ENCODE measurements at places on chromosomes 13 and 19.

DNA sequence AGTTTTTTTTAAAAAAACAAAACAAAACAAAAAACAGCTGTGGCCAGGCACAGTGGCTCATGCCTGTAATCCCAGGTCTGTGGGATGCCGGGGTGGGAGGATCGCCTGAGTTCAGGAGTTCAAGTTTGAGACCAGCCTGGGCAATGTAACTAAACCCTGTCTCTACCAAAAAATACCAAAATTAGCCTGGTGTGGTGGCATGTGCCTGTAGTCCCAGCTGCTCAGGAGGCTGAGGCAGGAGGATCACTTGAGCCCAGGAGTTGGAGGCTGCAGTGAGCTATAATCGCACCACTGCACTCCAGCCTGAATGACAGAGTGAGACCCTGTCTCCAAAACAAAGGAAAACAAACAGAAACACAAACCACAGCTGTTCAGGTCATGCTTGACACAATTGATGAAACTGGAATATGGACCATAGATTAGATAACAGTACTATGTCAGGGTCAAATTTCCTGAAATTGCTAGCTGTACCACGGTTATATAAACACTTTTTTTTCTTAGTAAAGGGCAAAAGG, 6.9 kb upstream of the ANGPTL4 start:
- ATAC-seq = no peak

- ATAC-seq = peak; percentile 49
Observed at GRCh38 chr13:83879431-83880171, 2.7 kb downstream of the SLITRK1 start.

DNA sequence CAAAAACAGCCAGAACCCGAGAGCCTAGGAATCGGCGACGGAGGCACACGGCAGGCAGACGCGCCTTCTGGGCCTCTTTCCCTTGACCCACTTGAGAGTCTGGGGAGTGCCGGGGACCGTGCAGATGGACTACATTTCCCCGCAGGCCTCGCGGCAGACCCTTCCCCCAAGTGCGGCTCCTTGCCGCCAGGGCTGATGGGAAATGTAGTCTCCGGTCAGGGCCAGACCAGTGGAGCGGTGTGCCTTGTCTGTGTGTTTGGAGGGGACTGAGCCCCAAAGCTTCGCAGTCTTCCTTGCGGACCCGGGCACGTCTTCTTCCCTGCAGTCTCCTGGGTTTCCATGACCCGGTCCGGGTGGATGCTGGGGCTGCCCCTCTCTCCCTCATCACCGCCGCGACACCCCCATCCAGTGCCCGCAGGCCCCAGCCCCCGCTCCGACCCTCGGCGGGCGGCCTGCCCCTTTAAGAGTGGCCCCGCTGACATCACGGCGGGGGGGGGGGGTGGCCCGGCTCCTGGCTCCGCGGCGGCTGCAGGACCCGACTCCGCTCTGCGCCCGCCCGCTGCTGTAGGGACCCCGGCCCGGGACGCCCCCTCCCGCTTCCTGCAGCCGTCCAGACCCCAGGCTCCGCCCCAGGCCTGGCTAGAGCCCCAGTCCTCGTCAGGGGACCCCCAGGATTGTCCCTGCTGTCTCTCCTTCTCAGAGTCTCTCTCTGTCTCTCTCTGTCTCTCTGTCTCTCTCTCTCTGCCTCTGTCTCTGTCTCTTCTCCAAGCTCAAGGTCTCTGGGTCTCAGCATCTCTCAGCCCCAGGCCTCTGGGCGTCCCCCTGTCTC, 758 bp upstream of the CACNG7 start:
- ATAC-seq = peak; percentile 86

DNA sequence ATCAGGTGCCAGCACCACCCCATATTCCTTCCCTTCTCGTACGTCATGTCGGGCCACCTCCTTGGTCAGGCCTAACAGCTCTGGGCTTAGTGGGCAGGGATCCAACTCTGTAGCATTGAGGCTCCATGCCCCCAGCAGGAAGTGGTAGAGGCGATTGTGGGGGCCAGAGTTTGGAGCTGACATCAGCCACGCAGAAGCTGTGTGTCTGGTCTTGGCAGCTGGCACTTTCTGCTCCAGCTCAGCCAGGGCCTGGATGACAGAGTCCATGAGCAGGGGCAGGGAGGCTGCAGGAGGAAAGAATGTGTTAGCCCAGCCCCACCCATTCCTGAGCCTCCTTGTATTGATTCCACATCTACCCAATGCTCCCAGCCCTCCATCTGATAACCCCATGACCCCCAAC, 3.0 kb downstream of the PGLYRP2 start:
- no peak for ATAC-seq

- no peak for ATAC-seq
Observed at GRCh38 chr13:108426893-108427292, 157.4 kb downstream of the TNFSF13B start.

DNA sequence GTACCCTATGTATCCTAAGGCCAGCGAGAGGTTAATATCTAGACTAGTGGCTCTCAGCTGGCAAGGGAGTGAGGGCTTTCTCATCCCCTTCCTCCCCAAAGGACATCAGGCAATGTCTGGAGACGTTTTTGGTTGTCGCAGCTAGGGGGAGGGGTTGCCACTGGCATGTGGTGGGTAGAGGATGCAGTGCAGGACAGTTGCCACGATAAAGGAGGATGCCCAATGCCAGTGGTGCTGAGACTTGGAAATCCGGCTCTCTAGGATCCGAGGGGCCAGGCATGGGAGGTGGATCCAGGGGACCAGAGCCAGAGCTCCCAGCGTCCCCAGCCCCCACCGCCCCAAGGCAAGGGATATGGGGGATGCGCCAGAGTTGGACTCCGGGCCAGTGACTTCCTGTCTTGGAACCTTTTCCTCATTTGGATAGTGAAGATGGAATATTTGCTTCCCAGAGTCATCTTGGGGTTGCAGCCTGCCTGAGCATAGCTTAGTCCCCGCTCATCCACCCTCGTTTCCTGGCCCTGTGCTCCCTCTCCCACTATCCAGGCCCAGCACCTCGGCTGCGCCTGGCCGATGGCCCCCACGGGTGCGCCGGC, 4.9 kb downstream of the SSC5D start:
- no peak for ATAC-seq

DNA sequence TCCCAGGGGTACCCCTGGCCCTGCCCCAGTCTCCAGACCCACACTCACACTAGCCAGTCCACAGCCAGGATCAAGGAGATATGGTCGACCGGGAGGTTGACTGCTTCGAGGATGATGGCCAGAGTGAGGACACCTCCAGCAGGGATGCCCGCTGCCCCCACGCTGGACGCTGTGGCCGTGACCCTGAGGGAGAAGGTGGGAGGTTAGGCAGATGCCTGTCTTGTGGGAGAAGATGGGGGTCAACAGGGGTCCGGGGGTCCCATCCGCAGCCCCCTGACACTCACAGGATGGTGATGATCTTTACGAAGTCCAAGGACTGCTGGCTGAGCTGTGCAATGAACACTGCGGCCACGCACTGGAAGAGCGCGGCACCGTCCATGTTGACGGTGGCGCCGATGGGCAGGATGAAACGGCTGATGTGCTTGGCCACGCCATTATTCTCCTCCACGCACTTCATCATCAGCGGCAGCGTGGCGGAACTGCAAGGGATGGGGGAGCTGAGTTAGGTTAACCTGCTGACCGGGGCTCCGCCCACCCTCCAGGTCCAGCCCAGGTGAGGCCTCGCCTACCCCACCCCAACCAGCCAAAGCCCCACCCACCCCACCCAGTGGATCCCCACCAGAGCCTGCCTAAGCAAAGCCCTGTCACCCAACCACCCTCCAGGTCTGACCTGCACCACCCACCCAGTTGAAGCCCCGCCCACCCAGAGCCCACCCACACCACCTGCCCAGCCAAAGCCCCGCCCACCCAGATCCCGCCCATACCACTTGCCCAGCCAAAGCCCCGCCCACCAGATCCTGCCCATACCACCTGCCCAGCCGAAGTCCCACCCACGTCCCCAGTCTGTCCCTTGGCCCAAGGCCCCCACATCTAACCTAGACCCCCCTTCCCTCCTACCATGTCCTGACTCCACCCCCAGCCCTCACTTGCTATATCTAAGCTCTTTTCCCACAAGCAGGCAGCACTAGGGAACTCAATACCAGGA, 11.2 kb downstream of the SLC1A5 start:
- no peak for ATAC-seq

GRCh38 chr19:48687776-48688175, 8.0 kb upstream of the FUT2 start:
- ATAC-seq = no peak

GRCh38 chr13:68050761-68051160, 820.6 kb upstream of the PCDH9 start:
- ATAC-seq = no peak

DNA sequence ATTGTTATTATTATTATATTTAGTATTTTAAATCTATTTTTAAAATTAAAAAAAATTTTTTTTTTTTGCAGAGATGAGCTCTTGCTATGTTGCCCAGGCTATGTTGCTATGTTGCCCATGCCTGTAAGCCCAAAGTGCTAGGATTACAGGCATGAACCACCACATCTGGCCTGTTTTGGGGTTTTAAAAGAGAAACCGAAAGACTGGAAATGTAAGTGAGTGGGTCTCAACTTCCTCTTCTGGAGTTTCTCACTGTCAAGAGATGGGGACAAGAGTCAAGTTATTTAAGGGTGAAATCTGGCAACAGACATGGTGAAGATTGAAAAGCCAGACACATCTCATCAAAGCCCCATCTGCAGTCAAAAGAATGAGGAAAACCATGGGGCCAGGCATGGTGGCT, 4.2 kb upstream of the OR7G3 start:
- ATAC-seq = no peak

DNA sequence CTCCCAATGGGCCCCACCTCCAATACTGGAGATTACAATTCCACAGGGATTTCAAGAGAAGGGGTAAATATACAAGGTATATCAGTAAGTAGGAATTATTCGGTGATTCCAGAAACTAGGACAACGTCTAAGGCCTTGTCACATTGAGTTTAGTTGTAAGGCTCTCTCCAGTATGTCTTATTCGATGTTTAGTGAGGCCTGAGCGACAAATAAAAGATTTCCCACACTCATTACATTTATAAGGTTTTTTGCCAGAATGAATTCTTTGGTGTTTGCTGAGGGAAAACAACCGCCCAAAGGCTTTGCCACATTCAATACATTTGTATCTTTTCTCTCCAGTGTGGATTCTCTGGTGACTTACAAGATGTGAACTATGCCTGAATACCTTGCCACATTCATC, 19.1 kb upstream of the ZNF841 start:
- no peak for ATAC-seq

DNA sequence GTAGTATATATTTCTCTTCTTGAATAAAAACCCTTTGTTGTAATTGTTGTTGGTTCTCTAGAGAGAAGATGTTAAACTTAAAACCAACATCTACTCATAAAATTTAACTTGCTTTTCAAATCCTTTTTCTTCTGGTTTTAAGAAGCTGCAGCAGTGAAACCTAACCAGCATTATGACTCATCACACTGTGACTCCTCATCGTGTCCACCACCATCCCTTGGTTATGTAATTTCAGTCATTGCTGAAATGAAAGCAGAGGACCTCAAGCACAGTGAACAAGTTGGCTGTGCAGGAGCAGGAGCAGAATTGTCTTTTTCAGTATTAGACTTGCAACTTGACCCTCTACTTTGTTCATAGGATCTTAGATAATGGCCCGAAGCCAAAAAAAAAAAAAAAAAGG, 64.9 kb upstream of the HTR2A start:
- peak; percentile 94 for ATAC-seq

- ATAC-seq = peak; percentile 97
Observed at GRCh38 chr13:79631051-79631659, 150.2 kb downstream of the NDFIP2 start.

GRCh38 chr13:31092646-31093045, 69.1 kb downstream of the HSPH1 start:
- no peak for ATAC-seq

DNA sequence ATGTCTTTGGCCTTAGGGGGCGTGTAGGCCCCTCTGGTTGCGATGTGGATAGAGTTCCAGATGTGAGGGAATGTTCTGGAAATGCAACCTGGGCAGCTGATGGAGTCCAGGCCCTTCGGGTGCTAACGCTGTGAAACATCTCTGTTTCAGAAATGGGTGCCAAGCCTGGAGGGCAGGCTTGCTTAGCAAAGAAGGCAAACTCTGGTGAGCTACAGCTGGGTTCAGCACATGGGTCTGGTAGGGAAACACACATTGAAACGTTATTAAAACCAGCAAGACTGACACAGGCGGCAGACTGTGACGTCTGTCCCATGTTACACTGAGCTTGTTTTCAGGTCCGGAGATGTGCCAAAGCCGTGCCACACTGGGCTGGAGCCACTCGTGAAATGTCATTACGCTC, 8.6 kb upstream of the CDC16 start:
- no peak for ATAC-seq

DNA sequence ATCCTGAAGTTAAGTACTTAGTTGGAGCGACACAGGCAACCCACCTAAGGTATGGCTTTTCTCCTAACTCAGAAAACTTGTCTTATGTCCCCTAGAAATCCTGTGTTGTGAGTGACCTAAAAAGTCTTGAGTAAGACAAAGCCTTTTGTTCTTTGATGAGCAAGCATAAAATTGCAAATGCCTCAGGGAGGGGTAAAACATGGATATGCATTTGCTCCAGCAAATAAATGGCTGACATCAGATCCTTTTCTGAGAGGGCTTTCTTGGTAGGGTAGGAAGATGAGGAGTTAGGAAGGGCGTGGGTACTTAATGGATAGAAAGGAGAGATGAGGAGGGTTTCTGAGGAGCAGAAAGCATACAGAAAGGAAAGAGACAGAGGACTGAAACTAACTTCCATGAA, 163.7 kb downstream of the IER2 start:
- no peak for ATAC-seq

GRCh38 chr13:112078216-112078615, 11.3 kb downstream of the SOX1 start:
- no peak for ATAC-seq

DNA sequence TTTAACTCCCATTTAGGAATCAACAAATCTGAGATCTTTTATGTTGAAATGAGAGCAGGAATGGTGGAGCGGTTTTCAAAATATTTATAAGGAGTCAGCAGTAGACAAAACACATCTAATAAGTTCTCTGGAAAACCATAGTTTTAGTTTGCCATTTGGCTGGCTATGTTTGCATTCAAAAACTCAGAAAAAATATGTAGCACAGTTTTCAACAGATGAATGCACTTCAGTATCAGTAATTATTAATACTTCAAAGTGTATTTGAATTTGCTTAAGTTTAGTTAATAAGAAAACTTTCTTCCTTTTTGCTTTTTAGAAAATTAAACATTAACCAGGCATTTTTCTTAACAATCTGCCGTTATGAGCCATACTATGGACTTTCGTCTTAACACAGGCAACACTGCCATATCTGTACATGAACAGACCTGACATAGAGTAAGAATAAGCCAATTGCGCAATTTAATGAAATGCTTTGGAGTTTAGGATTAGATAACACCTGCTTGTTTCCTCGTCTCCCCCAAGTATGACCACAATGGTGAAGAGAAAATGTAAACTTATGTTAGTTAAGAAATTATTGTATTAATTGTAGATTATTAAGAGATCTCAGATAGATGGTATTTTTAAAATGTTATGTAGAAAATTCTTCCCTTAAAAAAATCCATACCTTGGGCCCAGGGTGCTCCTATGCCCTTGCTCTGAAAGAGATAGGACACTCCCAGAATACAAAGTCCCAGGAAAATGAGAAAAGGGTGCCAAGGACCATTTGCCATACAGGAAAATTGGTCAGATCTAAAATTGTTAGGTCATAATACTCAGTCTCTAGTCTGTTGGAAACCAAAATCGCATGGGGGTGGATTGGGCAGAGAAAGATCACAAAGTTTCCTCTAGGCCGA, 552.3 kb upstream of the ARGLU1 start:
- ATAC-seq = no peak

All from SK-N-SH treated with all-trans-retinoic acid at 6 μM for 48 hours (cell line).